MG63 (cell line): ENCODE measurements at places on chromosomes 5 and 9. TPM values are rescaled to one million over a fixed set of nuclear protein-coding genes. Genes with fewer than 3 reads are reported as not detected.

The ARHGEF37 gene
- 0.17 and 1.1 TPM in 2 replicates for total RNA-seq

The CAVIN4 gene
- total RNA-seq, result 0.69 and 0.82 TPM in 2 replicates

The CDX1 gene
- total RNA-seq, result 0.07 TPM in 1 of 2 replicates, not detected in the other

The ABITRAM gene
- total RNA-seq, result 9.7 and 13.3 TPM in 2 replicates

The SOX30 gene
- not detected in 2 replicates for total RNA-seq

The SPINK13 gene
- 0.30 TPM in 1 of 2 replicates, not detected in the other for total RNA-seq

The CER1 gene
- not detected in 2 replicates for total RNA-seq

The TAS2R1 gene
- 0.64 TPM in 1 of 2 replicates, not detected in the other for total RNA-seq

The PPP3R2 gene
- total RNA-seq, result not detected in 2 replicates

The MACIR gene
- total RNA-seq, result 30.9 and 32.2 TPM in 2 replicates

The DAB2 gene
- total RNA-seq, result 49.6 and 53.1 TPM in 2 replicates

The ADGRD2 gene
- total RNA-seq, result not detected in 2 replicates

The CD72 gene
- 0.47 and 0.86 TPM in 2 replicates for total RNA-seq

The LCN1 gene
- not detected in 2 replicates for total RNA-seq

The TMC1 gene
- not detected in 2 replicates for total RNA-seq

The ZNF883 gene
- 0.13 TPM in 1 of 2 replicates, not detected in the other for total RNA-seq

The FAT2 gene
- not detected in 2 replicates for total RNA-seq

The TPRN gene
- total RNA-seq, result 6.2 and 12.0 TPM in 2 replicates

The ROR2 gene
- 0.20 TPM in 1 of 2 replicates, not detected in the other for total RNA-seq

The NMUR2 gene
- total RNA-seq, result not detected in 2 replicates

The ARID3C gene
- 0.16 TPM in 1 of 2 replicates, not detected in the other for total RNA-seq
